ENCODE measurements at places on chromosomes 4 and X. TPM values are rescaled to one million over a fixed set of nuclear protein-coding genes. Genes with fewer than 3 reads are reported as not detected.
A peak's percentile ranks its signal among the peaks of the same experiment; 100 is the strongest.

Gene BANK1
- not detected for total RNA-seq

DNA sequence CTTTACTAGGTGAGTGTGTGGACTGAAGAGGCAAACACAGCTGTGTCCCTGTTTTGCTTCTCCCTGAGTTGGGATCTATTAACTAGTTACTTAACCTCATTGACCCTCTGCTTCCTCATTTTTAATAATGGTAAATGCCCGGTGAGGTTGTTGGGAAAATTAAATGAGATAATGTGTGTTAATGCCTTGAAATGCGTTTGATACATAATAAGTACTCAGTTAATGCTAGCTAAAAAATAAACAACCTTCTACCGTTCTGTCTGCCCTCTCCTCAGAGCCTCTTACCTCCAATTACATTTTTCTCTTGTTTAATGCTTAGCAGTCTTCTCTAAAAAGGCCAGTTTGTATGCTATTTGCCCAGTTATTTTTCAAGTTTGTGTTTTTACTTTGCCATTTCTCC is 70.3 kb downstream of the POLA1 start:
- DNase-seq: no peak

DNA sequence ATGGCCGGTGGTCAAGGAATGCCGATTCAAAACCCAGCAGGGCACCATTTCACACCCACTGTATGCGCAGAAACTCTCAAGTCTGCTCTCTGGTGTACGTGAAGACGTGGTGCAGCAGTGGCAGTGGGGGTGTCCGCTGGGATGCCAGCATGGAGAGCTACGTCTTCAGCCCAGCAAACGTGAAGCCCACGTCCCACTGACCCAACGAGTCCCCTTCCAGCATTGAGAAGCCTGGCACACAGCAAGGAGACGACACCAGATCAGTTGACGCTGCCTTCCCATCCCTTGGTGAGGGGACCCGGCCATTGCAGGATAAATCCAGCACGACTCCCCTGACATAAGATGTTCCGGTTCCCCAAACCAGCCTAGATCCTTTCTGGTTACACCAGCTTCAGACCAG is 2.2 kb upstream of the PLXNB3 start:
- DNase-seq: no peak

Gene TLR7
- total RNA-seq: not detected

GRCh38 chrX:155094468-155095061 is 23.3 kb downstream of the BRCC3 start:
- peak; percentile 66 for DNase-seq

DNA sequence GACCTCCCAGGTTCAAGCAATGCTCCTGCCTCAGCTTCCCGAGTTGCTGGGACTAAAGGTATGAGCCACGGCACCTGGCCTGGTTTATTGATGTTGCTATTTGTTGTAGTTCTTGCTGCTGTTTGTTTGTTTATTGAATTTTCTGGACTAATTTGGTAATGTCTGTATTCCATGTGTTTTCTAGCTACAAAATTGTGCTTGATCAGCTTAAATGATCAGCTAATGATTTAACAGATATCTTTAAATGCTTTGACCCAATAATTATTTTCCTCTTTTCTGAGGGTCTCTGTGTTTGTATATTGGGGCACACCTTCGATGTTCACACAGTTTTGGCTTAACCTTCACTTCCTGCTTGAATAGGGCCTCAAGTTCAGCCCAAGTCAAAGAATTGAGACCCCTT is 488.1 kb upstream of the HTR2C start:
- DNase-seq: no peak

DNA sequence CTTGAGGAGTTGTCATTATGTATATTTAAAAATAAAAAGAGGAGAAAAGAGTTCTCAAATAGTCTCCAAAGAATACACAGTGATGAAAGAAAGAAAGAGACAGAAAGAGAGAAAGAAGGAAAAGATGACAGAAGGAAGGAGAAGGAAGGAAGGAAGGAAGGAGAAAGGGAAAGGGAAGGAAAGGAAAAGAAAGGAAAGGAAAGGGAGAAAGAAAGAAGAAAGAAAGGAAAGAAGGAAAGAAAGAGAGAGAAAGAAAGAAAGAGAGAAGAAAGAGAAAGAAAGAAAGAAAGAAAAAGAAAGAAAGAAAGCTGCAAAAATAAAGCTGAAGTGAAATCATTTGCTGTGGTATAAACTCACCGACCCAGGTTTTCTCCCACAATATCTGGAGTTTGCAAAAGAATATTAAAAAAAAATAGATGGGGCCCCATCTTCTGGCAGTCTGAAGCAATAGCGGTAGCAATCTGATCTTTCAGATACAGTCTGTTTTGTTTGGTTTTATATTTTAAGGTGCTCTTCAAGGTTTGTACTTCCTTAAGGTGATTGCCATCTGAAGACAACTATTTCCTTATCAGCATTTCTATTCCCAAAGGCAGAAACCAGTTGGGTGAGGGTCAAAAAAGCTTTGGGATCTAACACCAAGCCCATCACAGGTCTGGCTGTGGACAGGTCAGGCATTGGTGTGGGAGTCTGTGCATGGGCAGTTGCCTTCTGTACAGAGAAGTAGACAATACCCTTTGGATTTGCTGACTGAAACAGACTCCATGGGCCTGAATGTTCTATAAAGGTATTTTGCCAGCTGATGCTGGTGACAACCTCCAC is 160.4 kb downstream of the CPEB2 start:
- peak; percentile 51 for DNase-seq

DNA sequence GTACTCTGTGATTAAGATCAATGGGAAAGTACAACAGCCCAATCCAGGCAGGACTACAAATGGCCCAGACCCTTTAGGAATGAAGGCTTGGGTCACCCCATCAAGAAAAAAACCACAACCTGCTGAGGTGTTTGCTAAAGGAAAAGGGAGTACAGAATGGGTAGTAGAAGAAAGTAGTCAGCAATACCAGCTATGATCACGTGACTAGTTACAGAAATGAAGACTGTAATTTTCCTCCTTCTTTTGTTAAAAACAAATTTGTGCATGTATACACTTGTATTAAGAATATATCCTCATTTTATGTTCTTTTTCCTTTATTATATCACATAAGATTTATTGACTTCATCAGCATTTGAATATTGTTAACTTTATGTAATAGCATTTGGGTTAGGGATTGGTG is 160.1 kb upstream of the TBX22 start:
- DNase-seq: no peak

Gene DOK7
- total RNA-seq: 1.1 TPM

- DNase-seq: no peak
These were observed 50.1 kb downstream of the CRLF2 start for GRCh38 chrX:1162119-1162916.

Gene BEND4
- total RNA-seq: not detected

Gene CCDC110
- 0.47 TPM for total RNA-seq

Gene ARMCX1
- total RNA-seq: not detected

GRCh38 chr4:164948975-164949374 is 28.5 kb downstream of the TRIM61 start:
- DNase-seq: no peak

GRCh38 chr4:139692309-139693012 is 26.8 kb downstream of the MGST2 start:
- no peak for DNase-seq

DNA sequence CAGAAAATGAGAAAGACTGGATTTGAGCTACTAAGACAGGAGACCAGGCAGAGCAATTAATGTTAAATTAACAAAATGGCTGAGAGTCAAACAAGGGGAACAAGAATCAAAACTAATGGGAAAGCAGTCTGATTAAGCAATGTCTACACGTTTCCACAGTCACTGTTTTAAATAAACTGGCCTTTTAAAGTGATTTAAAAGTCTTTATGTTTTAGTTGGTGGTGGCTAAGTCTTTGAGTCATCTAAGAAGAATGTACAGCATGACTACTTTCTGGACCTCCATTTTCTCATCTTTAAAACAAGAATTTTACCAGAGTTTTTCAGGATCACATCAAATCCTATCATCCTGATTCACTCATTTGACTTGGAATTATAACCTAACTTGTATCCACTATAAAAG is 233.8 kb downstream of the ENOX2 start:
- DNase-seq: no peak

Gene XPNPEP2
- total RNA-seq: not detected

Gene SMR3A
- not detected for total RNA-seq

Data from MCF 10A (cell line).